Uterus (tissue), 4 donors: ENCODE measurements at places on chromosomes 2 and 18. TPM values are rescaled to one million over a fixed set of nuclear protein-coding genes. Genes with fewer than 3 reads are reported as not detected.

The SPP2 gene
- not detected for total RNA-seq

The IL1RL2 gene
- total RNA-seq, result 1.3 TPM

DNA sequence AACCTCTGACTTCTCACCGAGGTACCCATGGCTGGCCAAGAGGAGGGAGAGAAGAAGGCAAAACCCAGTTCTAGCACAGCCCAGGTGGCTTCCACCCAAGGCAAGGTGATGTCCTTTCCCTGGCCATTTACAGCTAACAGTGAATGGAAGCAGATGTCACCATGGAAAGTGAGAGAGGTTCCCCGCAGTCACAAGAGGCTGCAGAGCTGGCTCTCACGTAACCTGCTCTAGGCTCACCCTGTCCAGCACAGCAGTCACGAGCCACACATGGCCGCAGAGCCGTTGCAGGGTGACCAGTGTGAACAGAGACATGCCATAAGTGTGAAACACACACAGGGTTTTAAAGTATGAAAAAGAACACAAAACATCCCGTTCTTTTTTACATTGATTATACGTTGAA, 169.4 kb downstream of the TNS1 start:
- DNase-seq, result no peak

GRCh38 chr2:174035981-174036742, 71.0 kb upstream of the SP3 start:
- DNase-seq, result no peak

GRCh38 chr18:67232406-67232805, 284.1 kb downstream of the DSEL start:
- no peak for DNase-seq
